Sciatic nerve (tissue), 2 donors: ENCODE measurements at places on chromosomes 6 and 20. TPM values are rescaled to one million over a fixed set of nuclear protein-coding genes. Genes with fewer than 3 reads are reported as not detected.

DNA sequence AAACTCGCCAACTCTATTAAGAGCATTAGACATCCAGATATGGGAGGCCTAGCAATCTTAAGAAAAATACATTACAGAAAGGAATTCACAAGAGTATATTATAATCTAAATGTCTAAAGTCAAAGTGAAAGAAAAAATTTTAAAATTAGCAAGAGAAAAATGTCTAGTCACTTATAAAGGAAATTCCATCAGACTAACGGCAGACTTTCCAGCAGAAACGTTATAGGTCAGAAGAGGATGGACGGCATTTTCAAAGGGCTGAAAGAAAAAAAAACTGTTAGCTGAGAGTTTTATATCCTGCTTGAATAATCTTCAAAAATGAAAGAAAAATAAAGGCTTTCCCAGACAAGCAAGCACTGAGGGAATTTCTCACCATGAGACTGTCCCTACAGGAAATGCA, 269.0 kb downstream of the HDGFL1 start:
- no peak for DNase-seq

Gene WFDC12
- total RNA-seq: not detected

GRCh38 chr6:151389618-151390275, 1.6 kb downstream of the ZBTB2 start:
- peak; percentile 81 for DNase-seq

GRCh38 chr20:56554869-56555268, 21.8 kb downstream of the FAM209B start:
- no peak for DNase-seq

GRCh38 chr6:50846144-50846851, 27.6 kb downstream of the TFAP2B start:
- DNase-seq: no peak

GRCh38 chr20:47821481-47822100, 36.3 kb upstream of the SULF2 start:
- DNase-seq: no peak

Gene PKIB
- 2.2 TPM for total RNA-seq

- no peak for DNase-seq
These were observed 200.2 kb upstream of the EYA4 start for GRCh38 chr6:133040803-133041419.

Gene HCRTR2
- total RNA-seq: not detected

- no peak for DNase-seq
These were observed 10.7 kb downstream of the NELFCD start for GRCh38 chr20:58991715-58992114.

Gene PI3
- total RNA-seq: 1.8 TPM

- DNase-seq: no peak
These were observed 391.6 kb downstream of the PLCB1 start for GRCh38 chr20:8523684-8524083.

- no peak for DNase-seq
These were observed 40.2 kb upstream of the TRAM2 start for GRCh38 chr6:52617087-52617486.

DNA sequence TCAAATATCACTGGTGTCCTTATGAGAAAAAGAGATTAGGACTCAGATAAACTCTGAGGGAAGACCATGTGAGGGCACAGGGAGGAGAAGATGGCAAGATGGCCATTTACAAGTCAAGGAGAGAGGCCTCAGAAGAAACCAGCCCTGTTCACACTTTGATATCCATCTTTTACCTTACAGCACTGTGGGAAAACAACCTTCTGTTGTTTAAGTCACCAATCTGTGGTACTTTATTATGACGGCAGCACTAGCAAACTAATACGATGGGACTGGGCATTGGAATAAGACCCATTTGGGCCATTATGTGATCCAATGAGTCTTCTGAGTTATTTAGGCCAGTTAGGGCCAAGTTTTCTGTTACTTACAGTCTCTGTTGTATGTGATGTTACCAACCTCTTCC, 26.4 kb upstream of the CD2AP start:
- no peak for DNase-seq

GRCh38 chr6:105833959-105834947, 251.9 kb upstream of the PRDM1 start:
- DNase-seq: no peak

Gene MCCD1
- total RNA-seq: not detected

Gene DLK2
- 0.45 TPM for total RNA-seq

GRCh38 chr20:3813848-3814581, 6.3 kb upstream of the AP5S1 start:
- no peak for DNase-seq

- DNase-seq: no peak
These were observed 458.2 kb downstream of the FRK start for GRCh38 chr6:115602466-115602865.

DNA sequence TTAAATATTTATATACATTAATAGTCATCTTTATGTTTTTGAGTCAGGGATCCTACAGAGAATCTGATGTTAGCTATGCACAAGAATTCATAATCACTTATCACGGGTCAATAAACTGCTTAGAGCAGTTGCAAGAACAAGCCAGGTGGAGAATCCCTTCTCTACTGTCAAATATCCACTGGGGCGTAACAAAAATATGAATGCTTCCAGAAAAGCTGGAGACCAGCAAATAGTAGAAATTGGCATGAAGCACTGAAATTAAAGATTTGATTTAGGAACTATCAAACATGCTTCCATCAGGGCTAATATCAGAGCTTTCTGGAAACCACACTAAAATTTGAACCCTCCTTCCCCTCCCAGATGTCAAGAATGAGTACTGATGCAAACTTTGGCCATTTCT, 37.3 kb downstream of the ADGRG6 start:
- DNase-seq: no peak

Gene RNF5
- total RNA-seq: 63.8 TPM

DNA sequence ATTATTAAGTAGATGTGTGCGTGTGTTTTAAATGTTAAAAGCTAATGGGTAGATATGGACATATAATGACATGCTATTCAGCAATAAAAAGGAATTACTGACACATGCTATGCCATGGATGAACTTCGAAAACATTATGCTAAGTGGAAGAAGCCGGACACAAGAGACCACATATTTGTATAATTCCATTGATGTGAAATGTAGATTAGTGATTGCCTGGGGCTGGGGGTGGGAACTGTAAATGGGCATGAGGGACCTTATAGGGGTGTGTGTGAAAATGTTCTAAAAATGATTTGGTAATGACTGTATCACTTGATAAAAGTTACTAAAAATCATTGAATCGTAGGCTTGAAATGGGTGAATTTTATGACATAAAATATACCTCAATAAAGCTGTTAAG, 104.5 kb upstream of the BEND3 start:
- no peak for DNase-seq

GRCh38 chr6:5044866-5045265, 40.3 kb upstream of the PPP1R3G start:
- no peak for DNase-seq

DNA sequence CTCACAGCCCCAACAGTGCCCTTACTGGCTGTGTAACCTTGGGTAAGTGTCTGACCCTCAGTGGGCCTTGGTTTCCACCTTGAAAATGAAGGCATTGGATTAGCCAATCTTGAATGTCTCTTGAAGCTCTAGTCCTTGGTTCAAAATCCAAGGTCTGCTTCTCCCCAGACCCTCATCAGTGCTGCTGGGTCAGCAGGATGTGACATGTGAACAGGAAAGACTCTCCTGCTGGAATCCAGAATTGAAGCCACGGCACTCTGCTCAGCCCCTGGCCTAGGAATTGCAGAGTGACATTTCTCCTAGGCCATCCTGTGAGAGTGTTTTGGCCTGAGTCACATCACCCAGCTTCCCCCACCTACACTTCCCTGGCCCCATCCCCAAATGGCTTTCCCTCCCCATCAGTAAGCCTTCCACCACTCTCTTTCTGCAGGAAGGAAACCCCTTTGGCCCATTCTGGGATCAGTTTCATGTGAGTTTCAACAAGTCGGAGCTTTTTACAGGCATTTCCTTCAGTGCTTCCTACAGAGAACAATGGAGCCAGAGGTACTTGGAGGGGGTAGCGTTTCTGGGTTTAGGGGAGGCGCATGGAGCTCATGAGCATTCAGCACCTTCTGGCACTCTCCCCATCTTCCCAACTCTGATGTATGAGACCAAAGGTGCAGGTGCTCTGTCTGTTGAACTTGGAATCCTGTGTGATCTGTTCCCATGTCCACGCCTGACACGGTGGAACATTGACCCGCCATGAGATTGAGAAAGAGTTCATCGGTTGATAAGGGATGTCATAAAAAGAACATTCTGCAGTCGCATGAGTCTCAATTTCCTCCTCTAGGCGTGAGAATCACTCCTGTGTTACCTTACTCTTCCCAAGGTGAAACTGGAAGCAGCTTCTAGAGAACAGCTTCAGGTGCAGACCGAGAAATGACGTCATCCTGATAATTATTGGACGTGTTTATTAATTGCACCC, 8.8 kb downstream of the POFUT1 start:
- no peak for DNase-seq

Gene TP53TG5
- not detected for total RNA-seq
